Non-pigmented ciliary epithelial cell (primary cell): ENCODE measurements at places on chromosomes 12 and 14.

DNA sequence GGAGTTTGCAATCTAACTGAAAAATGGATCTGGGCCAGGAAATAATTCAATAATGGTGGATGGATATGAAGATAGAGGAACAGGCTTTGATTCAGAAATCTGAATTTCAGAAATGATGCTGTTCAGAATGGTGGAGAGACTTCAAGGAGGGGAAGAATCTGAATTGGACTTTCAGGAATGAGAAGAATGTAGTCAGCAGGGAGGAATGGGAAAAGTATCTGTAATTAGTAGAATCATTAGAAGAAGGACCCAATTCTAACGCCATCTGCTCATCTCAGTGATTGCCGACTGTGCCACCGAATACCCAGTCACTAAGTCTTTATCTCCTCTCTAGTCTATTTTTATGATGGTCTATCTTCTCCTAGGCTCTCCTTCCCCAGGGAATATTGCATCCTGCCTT, 363.2 kb downstream of the GALC start:
- no peak for DNase-seq

- DNase-seq: no peak
Measured at GRCh38 chr12:42570076-42570475, 19.5 kb downstream of the PRICKLE1 start.

DNA sequence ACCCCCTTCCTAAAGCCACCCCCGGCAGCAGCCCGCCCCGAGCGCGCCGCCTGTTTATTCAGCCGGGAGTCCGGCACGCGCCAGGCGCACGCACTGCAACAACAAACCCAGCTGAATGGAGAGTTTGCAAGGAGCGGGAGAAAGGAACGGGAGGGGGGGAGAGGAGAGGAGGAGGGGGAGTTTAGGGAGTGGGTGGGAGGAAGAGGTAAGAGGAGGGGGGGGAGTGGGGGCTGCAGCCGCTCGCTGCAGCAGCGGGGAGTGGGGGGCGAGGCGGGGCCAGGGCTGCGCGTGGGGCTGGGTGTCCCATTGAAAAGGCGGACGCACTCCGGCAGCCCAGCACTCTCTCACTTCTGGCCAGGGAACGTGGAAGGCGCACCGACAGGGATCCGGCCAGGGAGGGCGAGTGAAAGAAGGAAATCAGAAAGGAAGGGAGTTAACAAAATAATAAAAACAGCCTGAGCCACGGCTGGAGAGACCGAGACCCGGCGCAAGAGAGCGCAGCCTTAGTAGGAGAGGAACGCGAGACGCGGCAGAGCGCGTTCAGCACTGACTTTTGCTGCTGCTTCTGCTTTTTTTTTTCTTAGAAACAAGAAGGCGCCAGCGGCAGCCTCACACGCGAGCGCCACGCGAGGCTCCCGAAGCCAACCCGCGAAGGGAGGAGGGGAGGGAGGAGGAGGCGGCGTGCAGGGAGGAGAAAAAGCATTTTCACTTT, at the start of gene ASCL1:
TSS of gene ASCL1 (plus strand) at position 336 of the 712 bp plus-strand sequence. CDS start 571 bp downstream, outside the sequence.
- DNase-seq: no peak

- DNase-seq: no peak
Measured at GRCh38 chr12:66269142-66269541, 33.2 kb upstream of the HELB start.

- no peak for DNase-seq
Measured at GRCh38 chr14:59905188-59905587, 14.8 kb upstream of the LRRC9 start.
